ENCODE measurements at places on chromosomes 5 and 9.

GRCh38 chr5:89105836-89106235, 222.9 kb upstream of the MEF2C start:
- DNase-seq, result no peak

DNA sequence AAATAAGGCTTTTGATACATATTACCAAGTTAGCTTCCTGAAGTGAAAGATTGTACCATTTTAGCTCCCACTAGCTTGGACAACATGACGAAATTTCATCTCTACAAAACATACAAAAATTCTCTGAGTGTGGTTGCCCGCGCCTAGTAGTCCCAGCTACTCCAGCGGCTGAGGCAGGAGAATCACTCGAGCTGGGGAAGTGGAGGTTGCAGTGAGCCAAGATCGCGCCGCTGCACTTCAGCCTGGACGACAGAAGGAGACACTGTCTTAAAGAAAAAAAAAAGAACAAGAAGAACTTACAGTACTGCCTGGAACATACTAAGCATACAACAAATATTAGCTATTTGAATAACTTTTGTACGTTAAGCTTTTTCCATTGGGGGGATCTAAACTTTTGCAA, 29.7 kb upstream of the NRG2 start:
- DNase-seq, result no peak

DNA sequence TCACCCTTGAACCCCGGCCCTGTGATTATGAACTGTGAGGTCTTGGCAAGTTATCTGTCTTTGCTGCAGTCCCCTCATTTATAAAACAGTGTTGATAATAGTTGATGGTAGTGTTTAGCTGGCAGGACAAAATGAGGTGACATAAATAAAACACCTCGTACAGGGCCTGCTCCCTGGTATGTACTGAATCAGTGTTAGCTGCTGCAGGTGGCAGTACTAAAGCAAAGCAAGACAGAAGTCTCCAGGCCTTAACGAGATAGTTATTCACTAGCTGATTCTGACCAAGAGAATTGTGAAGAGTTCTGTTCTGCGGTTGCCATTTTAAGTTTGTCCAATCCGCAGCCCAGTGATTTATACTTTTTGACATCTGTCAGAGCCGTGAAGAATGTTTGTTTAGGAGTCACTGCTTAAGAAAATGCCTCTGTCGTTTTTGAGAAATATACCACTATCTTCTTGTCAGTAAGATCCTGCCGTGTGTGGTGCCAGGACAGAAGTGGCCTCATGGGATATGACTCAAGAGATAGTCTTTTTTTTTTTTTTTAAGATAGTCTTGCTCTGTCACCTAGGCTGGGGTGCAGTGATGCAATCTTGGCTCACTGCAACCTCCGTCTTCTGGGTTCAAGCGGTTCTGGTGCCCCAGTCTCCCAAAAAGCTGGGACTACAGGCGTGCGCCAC, 75.9 kb downstream of the KDM4C start:
- DNase-seq, result no peak

GRCh38 chr5:153623124-153623523, 132.7 kb downstream of the GRIA1 start:
- DNase-seq, result no peak

DNA sequence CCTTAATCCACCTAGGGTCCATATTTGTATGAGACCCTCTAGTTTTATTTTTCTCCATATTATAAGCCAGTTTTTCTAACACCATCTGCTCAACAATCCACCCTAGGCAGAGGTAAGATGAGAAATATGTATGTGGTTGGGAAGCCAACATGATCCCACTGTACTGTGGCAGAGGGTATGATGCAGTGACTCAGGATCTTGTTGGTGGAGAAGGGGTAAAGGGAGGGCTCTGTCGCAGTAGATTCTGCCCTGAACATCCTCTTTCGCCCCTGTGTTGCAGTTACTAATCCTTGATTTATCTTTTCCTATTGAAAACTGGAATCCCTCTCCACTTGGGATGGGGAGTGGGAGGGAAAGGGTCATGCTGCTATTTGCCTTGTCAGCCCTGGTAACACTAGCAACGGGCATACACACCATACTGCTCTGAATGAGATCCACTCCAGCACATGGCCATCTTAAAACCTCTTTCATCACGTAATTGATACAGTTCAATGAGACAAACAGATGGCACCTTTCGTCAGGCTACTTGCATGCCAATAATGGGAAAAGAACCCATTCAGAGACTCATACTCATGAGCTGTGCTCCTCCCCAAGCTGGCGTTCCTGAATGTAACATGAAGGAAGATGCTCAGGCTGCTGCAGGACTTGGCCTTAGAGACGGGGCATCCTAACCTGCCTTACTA, 63.0 kb downstream of the ADAMTS12 start:
- no peak for DNase-seq

- DNase-seq, result no peak
These were observed 32.8 kb downstream of the MRRF start for GRCh38 chr9:122297512-122297911.

GRCh38 chr5:81097713-81098112, 135.4 kb upstream of the CKMT2 start:
- no peak for DNase-seq

DNA sequence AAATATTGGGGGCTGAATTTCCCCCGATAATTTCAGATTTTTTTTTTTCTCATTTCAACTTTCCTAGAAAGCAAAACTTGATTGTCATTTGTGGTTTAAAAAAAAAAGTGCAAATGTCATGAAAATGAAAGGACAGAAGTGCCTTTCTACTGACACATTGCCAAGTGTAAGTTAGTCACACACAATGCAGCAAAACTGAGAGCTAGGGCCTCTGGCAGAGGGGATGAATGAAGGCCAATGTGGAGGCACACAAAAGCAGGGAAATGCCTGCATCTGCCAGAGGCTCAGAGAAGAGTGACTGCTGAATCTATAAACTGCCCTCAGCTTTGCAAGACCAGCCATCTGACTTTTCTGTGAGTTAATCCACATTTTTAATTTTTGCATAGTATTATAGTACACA, 6.8 kb upstream of the IFNA5 start:
- DNase-seq, result no peak

DNA sequence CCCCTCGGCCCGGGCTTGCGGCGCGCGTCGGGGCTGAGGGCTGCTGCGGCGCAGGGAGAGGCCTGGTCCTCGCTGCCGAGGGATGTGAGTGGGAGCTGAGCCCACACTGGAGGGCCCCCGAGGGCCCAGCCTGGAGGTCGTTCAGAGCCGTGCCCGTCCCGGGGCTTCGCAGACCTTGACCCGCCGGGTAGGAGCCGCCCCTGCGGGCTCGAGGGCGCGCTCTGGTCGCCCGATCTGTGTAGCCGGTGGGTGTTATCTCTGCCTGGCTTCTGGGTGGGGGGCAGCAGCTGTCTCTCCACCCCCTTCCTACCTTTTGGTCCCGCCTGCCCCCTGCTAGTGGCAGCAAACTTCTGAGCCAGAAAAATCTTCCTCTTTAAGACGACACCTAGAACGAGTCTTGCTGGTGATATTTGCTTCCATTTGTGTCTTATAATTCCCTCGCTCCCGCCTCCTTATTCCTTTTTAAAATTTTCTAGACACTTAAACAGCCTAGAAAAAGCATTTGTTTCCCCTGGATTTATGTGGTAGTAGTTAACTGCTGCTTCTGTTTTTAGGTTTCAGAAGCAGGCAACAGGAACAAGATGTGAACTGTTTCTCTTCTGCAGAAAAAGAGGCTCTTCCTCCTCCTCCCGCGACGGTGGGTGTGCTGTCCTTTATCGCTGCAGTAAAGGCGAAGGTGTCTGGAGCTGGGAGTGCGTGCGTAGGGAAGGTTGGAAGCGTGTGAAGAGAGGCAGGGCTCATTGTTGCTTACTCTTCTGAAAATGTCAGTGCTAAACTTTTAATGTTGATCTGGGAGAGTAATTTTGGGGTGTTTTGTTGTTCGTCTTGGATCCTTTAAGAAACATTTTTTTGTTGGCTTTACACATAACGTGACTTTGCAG, 554 bp downstream of the JAK2 start:
- peak; percentile 47 for DNase-seq

DNA sequence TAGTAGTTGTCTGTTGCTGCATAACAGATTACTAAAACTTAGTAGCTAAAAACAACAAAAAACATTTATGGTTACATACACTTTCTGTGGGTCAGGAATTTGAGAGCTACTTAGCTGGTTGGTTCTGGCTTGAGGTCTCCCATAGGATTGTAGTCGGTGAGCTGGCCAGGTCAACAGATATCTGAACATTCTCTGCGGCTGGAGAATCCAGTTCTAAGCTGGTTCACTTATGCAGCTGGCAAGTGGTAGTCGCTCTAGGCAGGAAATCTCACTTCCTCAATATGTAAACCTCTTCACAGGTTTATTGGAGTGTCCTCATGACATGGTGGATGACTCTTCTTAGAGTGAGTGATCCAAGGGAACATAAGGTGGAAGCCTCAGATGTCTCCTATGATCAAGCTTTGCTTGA, 65.7 kb upstream of the TNFAIP8 start:
- DNase-seq, result no peak

GRCh38 chr5:121668635-121669034, 183.0 kb upstream of the FTMT start:
- no peak for DNase-seq

- no peak for DNase-seq
These were observed 292.8 kb downstream of the YTHDC2 start for GRCh38 chr5:113806250-113806649.

DNA sequence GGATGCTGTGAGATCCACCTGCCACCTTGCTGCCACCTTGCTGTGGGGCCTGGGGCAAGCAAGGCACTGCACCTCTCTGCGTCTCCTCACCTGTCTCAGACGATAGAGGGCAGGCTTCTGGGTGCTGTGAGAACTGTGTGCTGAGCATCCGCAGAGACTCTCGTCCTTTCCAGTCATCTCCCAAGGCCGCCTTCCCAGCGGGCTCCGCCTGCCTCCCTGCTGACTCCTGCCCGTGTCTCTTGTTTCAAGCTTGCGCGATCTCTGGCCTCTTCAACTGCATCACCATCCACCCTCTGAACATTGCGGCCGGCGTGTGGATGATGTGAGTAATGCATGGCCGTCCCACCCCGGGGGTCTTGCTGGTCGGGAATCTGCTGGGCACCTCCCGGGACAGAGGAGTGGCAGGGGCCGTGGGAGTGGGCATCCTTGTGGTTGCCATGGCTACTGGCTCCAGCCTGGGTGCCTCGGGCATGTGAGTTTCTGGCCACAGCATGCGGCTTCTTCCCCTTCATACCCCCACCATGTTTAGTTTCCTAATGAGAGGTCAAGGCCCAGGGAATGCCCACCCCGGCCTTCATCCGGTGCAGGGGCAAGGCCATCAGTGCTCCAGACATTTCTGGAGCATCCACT, 3.6 kb downstream of the CACFD1 start:
- no peak for DNase-seq

DNA sequence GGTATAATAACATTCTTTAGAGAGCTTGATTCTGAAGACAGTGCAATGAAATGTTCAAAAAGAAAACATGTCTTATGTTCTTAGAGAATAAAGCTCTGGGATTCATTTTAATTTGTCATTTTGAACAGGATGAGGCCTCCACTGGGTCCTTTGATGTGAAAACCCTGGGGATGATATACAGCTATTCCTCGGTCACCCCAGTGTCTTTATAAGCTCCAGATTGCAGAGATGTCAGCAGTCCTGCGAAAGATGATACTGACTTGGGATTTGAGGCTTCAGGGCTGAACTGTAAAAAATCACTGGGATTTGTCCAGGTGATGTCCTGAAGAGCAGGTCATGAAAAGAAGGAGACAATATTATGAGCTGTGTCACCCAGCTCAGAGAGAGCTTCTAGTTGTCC, 529.7 kb upstream of the ZNF608 start:
- DNase-seq, result no peak

DNA sequence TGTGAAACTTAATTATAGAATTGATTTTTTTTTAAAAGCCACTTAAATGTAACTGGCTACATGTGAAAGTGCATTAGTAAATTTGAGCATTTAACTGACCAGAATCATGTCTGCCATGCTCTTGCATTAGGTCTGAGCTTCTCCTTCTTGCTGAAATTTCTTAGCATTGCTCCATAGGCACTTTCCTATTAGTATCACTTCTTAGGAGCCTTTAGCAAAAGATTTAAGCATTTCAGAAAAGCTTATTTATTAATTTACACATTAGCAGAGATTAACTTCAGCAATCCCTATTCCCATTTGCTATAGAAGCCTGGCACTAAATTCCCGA, 211.0 kb downstream of the SNX18 start:
- DNase-seq, result no peak

DNA sequence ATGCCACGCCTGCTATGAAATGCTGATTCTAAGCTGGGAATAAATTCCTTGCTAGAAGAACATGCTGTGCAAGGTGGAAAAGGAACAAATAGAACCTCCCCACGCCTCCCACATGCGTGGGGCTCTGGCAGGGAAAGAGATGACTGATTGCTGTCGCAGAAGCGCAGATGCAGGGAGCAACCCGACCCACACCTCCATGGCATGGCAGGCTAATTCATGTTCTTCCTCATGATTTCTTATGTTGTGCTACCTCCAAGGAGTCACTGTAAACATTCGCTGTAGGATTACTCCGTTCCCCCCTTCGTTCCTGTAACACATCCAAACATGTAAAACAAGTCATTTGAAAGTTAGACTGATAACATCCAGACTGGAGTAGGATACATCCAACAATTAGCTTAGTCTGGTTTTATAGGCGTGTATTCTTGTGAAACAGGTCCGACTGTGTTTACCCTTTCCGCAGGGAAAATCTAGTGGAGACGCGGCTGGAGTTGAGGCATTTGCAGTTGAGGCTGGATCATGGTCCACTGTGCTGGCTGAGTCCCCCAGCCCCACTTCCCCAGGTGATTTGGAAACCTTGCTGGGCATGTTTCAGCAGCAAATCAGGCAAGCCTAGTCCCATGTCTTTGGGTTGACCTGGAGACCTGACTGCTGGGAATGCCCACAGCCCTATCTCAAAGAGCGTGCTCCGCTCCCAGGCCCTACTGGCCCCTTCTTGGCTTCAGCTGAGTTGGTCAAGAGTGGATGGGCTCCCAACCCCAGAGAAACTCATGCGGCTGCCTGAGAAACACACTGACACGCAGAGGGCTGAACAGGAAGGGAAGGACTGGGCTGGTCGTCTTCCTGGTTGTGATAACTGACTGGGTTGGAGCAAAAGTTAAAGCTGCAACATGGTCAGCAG, 24.8 kb upstream of the ANKRD33B start:
- no peak for DNase-seq

DNA sequence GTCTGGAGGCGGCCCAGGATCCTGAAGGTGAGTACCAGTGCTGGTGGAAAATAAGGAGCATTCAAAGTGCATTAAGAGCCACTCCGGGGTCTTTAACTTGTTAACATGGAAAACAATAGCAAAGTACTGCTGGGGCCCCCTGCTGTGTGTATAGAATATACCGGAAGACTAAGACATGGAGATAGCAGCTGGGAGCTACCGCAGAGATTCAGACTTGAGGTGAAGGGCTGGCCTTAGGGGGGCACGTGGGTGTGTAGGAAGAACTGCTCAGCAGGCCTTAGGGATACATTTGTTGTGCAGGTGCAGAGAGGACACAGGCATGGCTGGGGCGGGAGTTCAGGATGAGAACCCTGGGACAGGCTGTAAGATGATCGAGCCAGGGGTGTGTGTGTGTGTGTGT, 1.2 kb upstream of the DMRT1 start:
- DNase-seq, result no peak

- DNase-seq, result no peak
These were observed 24.7 kb downstream of the NR5A1 start for GRCh38 chr9:124482431-124483031.

- DNase-seq, result no peak
These were observed 42.5 kb upstream of the TAF1L start for GRCh38 chr9:32677931-32678330.

Data from NCI-H774 (cell line).